ENCODE measurements at places on chromosomes 6 and 20.

DNA sequence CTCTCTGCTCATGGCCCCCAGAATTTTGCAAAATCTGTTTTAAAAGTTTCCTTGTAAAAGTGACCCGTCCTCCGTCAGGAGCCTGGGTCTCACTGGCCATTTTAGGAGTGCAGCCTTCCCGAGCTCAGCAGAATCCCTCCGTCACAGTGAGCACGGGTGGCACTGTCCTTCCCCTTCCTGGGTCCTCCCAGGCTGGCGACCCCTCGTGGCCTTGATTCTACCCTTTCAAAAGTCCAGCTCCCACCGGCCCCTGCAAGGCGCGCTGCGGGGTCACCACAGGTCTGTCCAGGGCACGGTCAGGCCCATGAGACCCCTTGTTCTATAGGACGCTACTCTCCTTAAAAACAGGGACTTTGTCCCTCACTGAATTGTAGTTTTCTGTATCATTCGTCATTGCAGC lies 112.7 kb downstream of the PSMB1 start:
- DNase-seq, result no peak

- DNase-seq, result no peak
Observed at GRCh38 chr6:46175446-46175845, 4.7 kb upstream of the ENPP5 start.

DNA sequence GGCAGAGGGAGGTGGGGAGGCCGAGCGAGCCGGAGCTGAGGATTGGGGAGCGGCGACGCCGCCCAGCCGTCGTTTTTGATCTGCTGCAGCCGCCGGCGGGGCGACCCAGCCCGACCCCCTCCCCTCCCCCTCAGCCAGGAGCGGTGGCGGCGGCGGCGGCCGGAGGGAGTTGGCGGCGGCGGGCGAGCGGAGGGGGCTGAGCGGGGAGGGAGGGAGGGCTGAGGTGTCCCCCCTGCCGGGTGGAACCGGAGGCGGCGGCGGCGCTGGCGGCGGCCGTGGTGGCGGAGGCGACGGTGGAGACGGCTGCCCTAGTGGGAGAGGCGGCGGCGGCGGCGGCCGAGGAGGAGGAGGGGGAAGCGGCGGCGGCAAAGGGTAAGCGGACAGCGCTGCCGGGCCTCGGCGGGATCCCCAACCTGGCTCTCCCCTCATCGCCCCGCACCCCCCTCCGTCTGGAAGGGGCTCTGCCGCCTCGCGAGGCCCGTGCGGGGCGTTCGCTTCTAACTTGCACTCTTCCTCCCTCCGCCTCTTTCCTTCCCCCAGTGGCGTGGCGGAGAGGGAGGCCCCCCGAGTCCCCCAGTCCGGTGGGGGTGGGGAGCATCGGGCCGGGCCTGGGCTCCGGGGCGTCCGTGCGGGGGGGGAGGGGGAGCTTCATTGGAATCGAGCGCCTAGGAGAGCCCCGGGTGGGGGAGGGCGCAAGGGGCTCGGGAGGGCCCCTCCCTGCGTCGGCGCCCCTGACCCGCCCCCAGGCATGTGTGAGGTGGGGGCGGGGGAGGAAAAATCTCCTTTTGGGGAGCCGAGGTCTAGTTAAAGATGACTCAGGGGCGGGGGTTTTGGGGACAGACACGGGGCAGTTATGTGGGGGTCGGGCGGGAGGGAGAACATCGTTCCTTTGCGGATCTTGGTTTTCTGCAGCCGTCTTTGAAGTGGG lies at the start of gene TAB2:
TAB2 (plus strand) TSS at position 69 of the 928 bp plus-strand sequence. CDS start 52,286 bp downstream, outside the sequence.
- DNase-seq, result no peak

- no peak for DNase-seq
Observed at GRCh38 chr6:3569816-3570215, 113.0 kb upstream of the SLC22A23 start.

DNA sequence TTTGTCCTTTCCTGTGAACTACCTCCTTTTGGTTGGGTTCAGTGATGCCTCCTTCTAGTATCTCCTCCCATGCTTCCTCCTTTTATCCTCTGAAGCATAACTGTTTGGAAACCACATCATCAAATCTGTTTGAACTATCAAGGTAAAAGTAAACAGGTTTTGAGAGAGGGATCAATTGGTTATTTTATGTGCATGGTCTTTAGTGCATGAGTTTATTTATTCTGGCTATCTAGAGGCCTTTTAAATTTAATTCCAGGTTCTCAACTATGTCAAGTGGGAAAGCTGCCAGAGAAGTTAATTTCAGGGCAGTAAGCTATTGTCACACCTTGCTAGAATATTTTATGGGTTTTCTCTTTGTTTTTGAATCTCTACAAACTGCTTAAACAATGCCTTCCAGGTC lies 54.1 kb downstream of the WASF1 start:
- no peak for DNase-seq

DNA sequence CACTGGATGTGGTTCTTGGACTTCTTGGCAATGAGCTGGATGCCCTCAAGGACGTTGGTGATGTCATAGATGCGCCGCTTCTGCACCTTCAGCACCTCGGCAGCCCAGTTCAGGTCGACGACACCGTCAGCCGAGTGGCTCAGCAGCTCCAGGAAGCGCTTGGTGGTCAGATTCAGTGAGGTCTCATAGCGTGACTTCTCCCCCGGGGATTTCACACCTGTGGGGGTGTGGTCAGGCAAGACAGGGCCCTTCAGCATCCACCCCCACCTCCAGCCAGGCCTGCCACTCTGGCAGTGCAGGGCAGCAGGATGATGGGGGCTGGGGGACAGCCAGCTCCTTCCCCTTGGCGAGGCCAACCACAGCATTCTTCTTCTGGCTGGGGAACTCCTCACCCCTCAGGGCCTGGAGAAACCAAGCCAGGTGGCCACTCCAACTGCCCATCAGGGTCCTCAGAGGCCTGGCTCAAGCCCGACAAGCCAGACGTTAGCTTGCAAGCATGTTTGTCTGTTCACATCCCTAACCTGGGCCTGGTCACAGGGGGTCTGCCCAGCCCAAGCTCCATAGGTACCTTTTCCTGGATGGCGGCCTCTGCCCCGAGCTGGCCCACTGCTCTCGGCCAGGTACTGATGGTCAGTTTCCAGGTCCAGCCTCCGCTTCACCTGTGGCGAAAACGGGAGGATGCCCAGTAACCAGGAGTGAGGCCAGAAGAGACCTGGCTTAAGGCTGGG lies 5.7 kb upstream of the NECAB3 start:
- no peak for DNase-seq

DNA sequence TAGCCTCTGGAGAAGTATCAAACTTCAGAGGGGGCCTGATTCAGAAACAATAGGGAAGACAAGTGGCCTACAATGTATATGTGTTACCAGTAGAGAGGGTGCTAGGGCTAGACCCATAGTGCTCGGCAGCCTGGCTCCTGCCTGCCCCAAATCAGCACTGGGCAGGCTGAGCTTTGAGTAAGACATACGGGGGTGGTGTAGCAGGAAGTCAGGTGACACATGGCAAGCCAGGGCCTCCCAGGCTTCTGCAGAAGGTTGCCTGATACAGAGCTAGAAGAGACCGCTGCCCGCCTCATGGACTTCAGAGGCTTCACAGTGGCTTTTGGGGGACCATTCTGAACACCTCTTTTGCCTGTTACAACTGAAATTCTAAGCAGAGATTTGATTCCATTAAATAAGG lies 43.4 kb downstream of the RALY start:
- DNase-seq, result no peak

DNA sequence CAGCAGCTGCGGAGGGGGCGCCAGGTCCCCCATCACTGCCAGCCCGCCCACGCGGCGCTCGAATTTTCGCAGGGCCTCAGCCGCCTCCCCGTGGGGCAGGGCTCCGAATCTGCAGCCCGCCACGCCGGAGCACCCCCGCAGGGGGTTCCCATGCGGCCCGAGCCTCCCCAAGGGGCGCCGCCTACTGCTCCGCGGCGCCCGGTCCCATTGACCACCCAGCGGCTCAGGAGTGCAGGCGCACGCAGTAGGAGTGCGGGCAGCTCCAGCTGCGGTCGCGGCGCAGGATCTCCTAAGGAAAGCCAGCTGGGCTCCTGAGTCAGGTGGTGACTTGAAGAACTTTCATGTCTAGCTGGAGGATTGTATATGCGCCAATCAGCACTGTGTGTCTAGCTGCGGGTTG lies 155.3 kb upstream of the RREB1 start:
- no peak for DNase-seq

DNA sequence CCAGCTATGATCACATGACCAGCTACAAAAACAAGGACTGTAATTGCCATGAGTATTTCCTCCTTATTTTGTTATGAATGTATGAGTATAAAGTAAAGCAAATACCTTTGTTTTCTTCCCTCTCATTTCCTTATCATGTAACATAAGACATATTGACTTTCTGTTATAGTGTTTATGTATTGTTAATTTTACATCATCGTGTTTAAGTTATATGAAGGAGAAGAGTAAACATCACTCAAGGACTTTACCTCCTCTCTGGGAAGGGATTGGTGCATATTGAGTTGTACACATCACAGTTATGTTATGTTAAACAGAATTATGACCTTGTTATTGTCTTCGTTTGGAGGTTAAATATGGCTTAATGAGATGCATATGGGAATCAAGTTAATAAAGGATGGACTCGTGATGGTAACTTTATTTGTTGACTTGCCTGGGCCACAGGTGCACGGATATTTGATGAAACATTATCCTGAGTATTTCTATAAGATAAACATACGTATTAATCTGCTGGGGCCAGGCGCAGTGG lies 57.3 kb upstream of the CNKSR3 start:
- DNase-seq, result no peak

- no peak for DNase-seq
Observed at GRCh38 chr6:163985710-163986109, 571.2 kb downstream of the QKI start.

- DNase-seq, result no peak
Observed at GRCh38 chr6:56766139-56766805, 123.6 kb upstream of the DST start.

DNA sequence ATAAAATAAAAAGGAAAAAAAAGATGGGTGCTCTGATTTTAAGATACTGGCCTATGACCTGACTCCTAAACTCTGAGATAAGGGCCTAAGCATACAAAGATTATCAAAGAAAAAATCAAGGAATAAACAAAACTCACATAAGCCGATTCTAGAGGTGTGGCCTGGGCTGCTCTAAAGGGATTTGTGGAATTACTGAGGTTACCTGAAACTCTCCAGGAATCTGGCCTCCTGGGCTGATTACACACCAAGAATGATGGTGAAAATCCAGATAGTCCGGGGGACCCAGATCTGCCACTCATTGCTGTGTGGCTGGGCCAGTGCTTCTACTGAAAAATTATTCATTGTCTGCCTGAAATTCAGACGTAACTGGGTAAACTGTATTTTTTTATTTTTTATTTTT lies 122.7 kb upstream of the RNF24 start:
- no peak for DNase-seq

DNA sequence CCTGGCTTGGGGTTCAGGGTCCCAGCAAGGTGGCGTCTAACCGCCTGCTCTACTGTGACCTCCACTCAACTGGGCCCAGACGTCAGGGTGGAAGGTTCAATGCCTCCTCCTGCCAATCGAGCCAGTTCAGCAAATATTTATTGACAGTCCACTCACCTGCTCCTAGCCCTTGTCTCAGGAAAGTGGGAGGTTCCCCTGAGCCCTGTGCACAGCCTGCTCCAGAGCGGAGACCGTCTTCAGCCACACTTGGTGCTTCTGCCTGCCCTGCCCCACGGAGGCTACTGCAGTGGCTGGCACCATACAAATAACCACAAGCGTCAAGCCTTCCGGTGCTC lies 6.1 kb downstream of the CCDC167 start:
- no peak for DNase-seq

GRCh38 chr6:4806791-4807190 lies 30.6 kb downstream of the CDYL start:
- DNase-seq, result no peak

GRCh38 chr20:7608250-7608649 lies 332.0 kb downstream of the HAO1 start:
- no peak for DNase-seq

DNA sequence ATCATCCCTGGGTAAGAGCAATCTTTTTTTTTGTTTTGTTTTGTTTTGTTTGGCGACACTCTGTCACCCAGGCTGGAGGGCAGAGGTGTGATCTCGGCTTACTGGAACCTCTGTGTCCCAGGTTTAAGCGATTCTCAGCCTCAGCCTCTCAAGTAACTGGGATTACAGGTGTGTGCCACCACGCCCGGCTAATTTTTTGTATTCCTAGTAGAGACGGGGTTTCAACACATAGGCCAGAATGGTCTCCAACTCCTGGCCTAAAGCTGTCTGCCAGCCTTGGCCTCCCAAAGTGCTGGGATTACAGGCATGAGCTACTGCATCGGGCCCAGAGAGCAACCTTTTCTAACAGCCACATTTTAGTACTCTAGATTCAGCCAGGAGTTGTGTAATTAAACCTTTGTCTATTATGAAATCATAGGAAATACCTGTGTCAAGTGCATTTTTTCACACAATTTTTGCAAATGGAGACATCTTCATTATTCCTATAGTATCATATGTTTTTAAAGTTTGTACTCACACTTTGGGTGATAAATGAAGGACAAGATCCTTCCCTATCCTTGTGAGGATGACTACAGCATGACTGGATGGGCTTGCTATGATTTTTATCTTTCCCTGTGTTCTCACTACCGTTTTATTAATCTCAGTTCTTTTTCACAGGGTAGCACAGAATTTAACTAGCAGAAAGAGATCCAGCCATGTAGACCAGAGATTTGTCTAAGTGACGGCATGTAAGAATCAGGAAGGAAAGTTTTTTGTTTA lies 82.6 kb downstream of the OR2B2 start:
- DNase-seq, result no peak

- no peak for DNase-seq
Observed at GRCh38 chr6:118354641-118355040, 193.5 kb upstream of the PLN start.

DNA sequence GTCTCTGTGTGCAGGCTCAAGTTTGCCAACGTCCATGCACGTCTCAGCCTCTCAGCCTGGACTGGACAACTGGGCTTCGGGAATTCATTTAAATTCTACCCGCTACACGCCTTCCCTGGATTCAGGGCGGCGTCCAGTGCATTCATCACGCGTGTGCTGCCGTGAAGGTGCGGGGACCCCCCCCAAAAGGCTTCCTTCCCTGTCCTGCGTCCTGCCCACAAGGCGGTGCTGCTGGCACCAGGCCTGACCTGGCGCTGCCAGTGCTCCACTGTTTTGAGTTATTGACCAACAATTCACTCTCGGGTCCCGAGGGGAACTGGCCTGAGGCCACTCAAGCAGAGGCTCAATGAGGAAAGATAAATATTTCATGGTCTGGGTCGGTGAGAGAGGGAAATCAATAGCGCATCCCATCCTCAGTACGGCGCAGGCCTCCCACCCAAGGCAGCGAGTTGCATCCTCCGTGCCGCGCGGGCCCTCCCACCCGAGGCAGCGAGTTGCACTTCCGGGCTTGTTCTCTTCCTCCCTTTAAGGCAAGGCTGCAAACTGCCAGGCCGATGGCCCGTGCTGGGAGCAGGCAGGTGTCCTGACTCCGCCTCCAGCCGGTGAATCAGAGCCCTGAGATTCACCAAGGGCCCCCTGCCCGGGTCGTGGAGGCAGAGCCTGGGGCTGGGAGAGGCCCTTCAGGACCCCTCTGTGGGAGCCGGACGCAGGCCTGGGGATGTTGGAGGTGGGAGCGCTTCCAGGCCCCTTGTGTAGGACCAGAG lies 22.8 kb upstream of the BHLHE23 start:
- DNase-seq, result no peak

GRCh38 chr6:167824591-167825331 lies 1.9 kb upstream of the AFDN start:
- DNase-seq, result no peak

GRCh38 chr20:40506537-40506939 lies 182.5 kb downstream of the MAFB start:
- peak; percentile 64 for DNase-seq

GRCh38 chr6:142822842-142823241 lies 122.1 kb downstream of the HIVEP2 start:
- DNase-seq, result no peak

- DNase-seq, result no peak
Observed at GRCh38 chr6:56744528-56744927, 101.8 kb upstream of the DST start.

- DNase-seq, result no peak
Observed at GRCh38 chr20:23071996-23072395, 14.1 kb downstream of the CD93 start.
